LHCN-M2 (cell line): ENCODE measurements at places on chromosomes 5 and 9. TPM values are rescaled to one million over a fixed set of nuclear protein-coding genes. Genes with fewer than 3 reads are reported as not detected.

The NEUROG1 gene
- not detected in 2 replicates for total RNA-seq

DNA sequence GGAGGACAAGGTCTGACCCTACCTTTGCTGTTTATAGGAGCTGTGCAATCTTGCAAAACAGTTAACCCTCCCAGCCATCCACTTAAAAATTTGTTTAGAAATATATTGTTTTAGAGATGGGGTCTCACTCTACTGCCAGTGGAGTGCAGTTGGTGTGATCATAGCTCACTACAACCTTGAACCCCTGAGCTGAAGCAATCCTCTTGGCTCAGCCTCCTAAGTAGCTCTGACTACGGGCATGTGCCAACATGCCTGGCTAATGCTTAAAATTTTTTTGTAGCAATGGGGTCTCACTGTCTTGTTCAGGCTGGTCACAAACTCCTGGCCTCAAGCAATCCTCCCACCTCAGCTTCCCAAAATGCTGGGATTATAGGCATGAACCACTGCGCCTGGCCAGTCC lies 120.2 kb upstream of the PJA2 start:
- no peak for DNase-seq

The CNTLN gene
- total RNA-seq: 10.3 and 15.1 TPM in 2 replicates

The POLR1E gene
- total RNA-seq: 31.7 and 32.8 TPM in 2 replicates

The CA9 gene
- total RNA-seq: 2.4 and 3.8 TPM in 2 replicates

DNA sequence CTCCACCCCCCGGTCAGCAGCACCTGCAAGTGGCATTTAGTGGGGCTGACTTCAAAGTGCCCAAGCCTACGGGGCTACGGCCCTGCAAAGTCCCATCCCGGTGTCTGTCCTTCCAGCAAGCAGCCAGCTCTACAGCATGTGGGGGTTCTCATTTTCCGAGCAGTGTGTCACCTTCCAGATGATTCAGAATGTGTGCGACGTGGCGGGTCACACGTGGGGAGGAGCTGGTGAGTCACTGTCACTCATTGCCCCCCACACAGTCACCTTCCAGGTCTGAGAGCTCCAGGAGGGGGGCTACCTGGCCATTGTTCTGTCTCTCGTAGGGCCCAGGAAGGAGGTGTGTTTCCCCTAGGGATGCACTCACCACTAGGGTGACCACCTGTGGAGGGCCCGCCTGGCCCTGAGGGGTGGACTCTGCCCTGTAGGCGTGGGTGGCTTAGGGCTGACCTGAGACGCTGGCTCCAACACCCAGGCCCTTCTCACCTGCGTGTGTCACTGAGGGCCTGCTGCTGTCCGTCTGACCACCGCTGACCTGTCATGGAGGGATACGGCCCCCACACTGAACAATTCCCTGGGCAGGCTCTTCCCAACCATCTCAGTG lies 70.2 kb downstream of the SEMA4D start:
- no peak for DNase-seq
